ENCODE measurements at places on chromosomes 3 and 15. TPM values are rescaled to one million over a fixed set of nuclear protein-coding genes. Genes with fewer than 3 reads are reported as not detected.

MLF1 gene
- 18.7 TPM for total RNA-seq

C3orf85 gene
- not detected for total RNA-seq

C3orf62 gene
- total RNA-seq = 7.4 TPM

TGM5 gene
- not detected for total RNA-seq

ALDH1L1 gene
- 3.4 TPM for total RNA-seq

NLGN1 gene
- total RNA-seq = 61.0 TPM

UROC1 gene
- not detected for total RNA-seq

HRH1 gene
- 1.7 TPM for total RNA-seq

LDHAL6B gene
- total RNA-seq = not detected

PRC1 gene
- total RNA-seq = 11.1 TPM

ZBTB47 gene
- total RNA-seq = 14.0 TPM

Measured in temporal lobe (tissue), 4 donors.